Fibroblast of villous mesenchyme (primary cell): ENCODE measurements at places on chromosomes 6 and 20.

- DNase-seq, result no peak
Measured at GRCh38 chr6:1869769-1870168, 260.1 kb downstream of the FOXC1 start.

- DNase-seq, result no peak
Measured at GRCh38 chr20:17391127-17391771, 139.9 kb downstream of the BFSP1 start.

- no peak for DNase-seq
Measured at GRCh38 chr20:10783707-10784553, 110.1 kb upstream of the JAG1 start.

- DNase-seq, result peak; percentile 70
Measured at GRCh38 chr6:105424175-105424783, 21.4 kb upstream of the PREP start.

DNA sequence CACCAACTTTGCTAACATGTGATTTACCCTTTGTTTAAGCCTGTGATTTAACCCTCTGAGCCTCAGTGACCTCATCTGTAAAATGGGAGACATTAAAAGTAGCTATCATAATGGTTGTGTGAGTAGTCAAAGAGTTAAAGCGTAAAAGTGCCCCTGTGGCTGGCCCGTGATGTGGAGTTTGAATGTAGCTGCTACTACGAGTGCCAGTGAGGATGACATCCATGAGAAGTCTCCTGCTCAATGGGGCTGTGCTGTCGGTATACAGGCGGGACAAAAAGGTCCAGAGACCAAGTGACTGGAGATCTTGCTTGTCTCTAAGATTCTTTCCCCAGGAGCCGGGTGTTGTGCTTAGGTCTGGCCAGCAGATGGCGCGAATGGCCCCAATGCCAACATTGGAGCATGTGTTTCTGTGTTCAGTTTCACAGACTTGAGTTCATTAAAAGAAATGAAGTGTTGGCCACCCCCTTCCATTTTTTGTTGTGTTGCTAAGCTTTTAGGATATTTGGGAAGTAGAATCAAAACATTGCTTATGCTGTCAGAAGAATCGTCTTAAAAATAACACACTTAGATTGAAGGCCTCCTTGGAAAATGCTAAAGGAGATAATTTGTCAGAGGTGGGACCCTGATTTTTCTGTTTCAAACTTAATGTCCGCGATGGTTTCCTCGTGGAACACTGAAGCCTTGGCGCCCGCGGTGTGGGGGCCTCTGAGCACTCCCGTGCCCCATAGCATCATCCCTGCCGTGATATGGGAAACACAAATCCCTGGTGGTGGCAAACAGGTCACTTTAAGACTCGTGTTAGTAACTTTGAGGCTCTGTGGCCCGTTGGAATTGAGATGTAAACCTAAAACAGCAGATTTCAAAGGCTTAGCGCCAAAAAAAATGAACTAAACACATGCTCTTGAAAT is 9.3 kb upstream of the RBM38 start:
- peak; percentile 75 for DNase-seq
